ENCODE measurements at places on chromosomes 6 and 20. TPM values are rescaled to one million over a fixed set of nuclear protein-coding genes. Genes with fewer than 3 reads are reported as not detected.

Gene CASS4
- 10.9 TPM for total RNA-seq

Gene PLCB4
- not detected for total RNA-seq

Gene PRL
- total RNA-seq = not detected

Gene CST5
- not detected for total RNA-seq

Gene DOK5
- total RNA-seq = not detected

- H3K36me3 ChIP-seq = no peaks in the 10 kb centered on the region
- no peak overlapping the region for H3K27ac ChIP-seq
- H3K4me1 ChIP-seq = no peaks in the 10 kb centered on the region
- peaks cover 84% of the 10 kb centered on the region for H3K27me3 ChIP-seq
Observed at GRCh38 chr6:33108307-33108706, 32.5 kb downstream of the HLA-DPB1 start.

DNA sequence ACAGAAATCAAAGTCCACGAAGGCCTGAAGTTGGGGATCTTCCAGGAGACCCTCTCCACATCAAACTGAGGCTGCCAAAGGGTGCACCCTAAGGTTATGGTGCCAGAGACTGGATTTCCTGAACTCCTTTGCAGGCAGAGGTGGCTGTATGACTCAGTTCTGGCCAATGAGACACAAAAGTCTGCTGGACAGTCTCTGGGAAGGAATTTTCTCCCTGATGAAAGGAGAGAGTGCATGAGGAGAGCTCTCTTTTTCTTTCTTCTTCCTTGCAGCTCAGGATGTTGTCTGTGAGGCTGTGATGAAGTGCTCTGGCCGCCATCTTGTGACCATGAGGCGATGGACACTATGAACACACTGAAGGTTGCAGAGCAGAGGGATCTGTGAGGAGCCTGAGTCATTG is 85.2 kb downstream of the MDGA1 start:
- peaks cover 31% of the 10 kb centered on the region for H3K27me3 ChIP-seq
- no peak overlapping the region for H3K4me3 ChIP-seq
- no peak for DNase-seq

DNA sequence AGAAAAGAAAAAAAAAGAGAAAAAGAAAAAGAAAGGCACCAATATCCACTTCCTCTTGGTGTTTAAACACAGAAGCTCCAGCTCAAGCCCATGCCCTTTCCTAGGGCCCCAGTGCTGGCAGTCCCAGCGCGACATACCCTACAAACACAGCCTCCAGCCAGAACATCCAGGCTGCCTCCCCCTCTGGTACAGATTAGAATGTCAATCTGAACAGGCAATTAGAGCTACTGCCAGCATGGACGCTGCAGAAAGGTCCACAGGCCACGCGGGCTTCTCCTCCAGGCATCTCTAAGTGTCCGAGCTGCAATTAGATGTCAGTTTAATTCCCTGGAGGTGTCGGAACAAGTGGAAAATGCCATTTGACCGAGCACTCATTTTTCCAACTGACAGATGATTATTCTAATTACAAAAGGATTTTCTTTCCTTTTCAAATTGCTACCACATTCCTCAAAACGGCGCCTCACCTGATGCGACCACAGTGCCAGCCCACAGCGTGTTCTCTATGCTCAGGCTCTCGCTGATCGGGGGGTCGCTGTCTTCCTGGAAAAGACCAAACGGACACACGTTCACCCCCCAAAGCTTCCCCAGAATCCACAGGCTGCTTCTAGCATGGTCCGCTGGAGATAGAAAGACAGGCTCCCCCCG is 79.5 kb downstream of the ATP9A start:
- DNase-seq = no peak
- H3K36me3 ChIP-seq = no peaks in the 10 kb centered on the region
- no peaks in the 10 kb centered on the region for H3K4me1 ChIP-seq
- no peak overlapping the region for H3K27ac ChIP-seq
- H3K27me3 ChIP-seq = peaks cover 10% of the 10 kb centered on the region

GRCh38 chr6:5167501-5167900 is 82.4 kb downstream of the PPP1R3G start:
- H3K4me3 ChIP-seq = no peak overlapping the region
- H3K4me1 ChIP-seq = peaks cover 7% of the 10 kb centered on the region
- no peak overlapping the region for H3K27ac ChIP-seq
- no peaks in the 10 kb centered on the region for H3K27me3 ChIP-seq
- no peak for DNase-seq

DNA sequence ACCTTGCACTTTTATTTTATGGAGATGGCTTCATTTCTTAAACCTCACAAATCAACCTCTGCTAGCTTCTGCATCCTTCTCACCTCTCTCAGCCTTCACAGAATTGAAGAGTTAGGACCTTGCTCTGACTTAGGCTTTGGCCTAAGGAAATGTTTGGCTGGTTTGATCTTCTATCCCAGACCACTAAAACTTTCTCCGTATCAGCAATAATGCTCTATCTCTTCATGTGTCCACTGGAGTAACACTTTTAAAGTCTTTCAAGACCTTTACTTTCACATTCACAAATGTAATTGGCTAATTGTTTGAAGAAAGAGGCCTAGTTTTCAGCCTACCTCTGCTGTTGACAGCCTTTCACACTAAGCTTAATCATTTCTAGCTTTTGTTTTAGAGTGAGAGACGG is 212.9 kb downstream of the TTLL2 start:
- H3K36me3 ChIP-seq = no peaks in the 10 kb centered on the region
- H3K4me3 ChIP-seq = no peak overlapping the region
- no peaks in the 10 kb centered on the region for H3K4me1 ChIP-seq

DNA sequence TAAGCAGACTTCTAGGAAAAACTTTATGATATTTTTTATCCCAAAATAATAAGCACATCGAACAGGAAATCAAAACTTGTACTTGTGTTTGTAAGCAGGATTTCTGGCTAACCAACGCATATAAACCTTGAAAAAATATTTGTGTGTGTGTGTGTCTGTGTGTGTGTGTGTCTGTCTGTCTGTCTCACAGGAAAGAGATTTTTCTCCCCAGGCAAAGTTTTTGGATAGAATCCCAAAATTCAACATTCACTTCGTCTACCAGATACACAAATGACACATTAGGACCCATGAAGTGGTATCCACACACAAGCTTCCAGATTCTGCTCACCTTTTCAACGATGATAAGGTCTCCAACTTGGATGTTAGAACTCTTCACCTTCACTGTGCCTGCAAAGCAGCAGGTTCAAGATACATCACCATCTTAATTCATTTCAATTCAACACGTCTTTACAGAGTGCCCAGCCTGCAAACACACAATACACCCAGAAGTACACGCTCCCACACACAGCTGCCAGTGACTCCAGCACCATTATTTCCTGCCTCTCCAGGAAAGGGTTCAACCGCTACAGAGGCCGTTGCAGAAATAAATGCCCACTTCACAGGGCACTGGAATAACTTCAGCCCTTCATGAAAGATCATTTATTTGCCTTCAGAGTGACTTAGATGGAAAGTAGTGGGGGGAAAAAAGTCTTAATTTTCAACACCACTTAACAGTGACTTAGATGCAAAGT is 70.9 kb downstream of the ATP9A start:
- H3K27me3 ChIP-seq = peaks cover 31% of the 10 kb centered on the region
- H3K36me3 ChIP-seq = no peaks in the 10 kb centered on the region
- peaks cover 8% of the 10 kb centered on the region for H3K4me1 ChIP-seq
- DNase-seq = no peak
- no peak overlapping the region for H3K27ac ChIP-seq
- H3K4me3 ChIP-seq = no peak overlapping the region

GRCh38 chr6:116102873-116103272 is 2.2 kb downstream of the NT5DC1 start:
- DNase-seq = no peak
- peaks cover 2% of the 10 kb centered on the region for H3K36me3 ChIP-seq
- peak overlapping the region; percentile 89 for H3K27ac ChIP-seq

GRCh38 chr6:14863902-14864850 is 381.7 kb upstream of the JARID2 start:
- H3K27ac ChIP-seq = no peak overlapping the region
- H3K36me3 ChIP-seq = no peaks in the 10 kb centered on the region
- no peak overlapping the region for H3K4me3 ChIP-seq
- no peaks in the 10 kb centered on the region for H3K27me3 ChIP-seq
- peaks cover 30% of the 10 kb centered on the region for H3K4me1 ChIP-seq
- no peak for DNase-seq

DNA sequence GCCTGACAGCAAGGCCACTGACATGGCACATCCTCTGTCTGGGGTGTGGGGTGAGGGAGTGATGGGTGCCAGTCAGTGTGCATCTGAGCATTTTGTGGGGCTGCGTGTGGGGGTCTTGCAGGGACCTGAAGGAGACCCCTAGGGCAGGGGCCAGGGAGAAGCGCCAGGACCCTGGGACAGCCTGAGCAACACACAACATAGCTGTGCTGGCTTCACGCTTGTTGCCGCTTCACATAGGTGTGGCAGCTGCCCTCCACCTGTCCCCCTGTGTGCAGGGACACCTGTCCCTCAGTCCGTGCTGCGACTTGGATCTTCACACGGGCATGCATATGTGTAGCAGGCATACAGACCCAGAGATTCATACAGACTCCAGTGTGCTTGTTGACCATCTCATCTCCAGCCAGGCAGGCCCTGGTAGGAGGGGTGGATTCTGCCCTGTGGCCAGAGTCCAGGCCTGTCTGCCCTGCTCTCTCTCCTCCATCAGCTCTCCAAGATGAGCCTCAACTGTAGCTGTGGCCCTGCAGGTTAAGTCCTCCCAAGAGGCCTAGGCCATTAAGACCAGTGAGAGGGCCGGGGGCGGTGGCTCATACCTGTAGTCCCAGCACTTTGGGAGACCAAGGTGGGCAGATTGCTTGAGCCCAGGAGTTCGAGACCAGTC is 3.2 kb upstream of the NPBWR2 start:
- DNase-seq = peak; percentile 30
- no peak overlapping the region for H3K4me3 ChIP-seq
- no peaks in the 10 kb centered on the region for H3K27me3 ChIP-seq
- no peak overlapping the region for H3K27ac ChIP-seq

- DNase-seq = no peak
- peaks cover 18% of the 10 kb centered on the region for H3K4me1 ChIP-seq
- no peaks in the 10 kb centered on the region for H3K36me3 ChIP-seq
- peak overlapping the region; percentile 11 for H3K4me3 ChIP-seq
Observed at GRCh38 chr20:49982072-49982345, 771 bp upstream of the SNAI1 start.

GRCh38 chr20:53073636-53074415 is 101.7 kb downstream of the TSHZ2 start:
- H3K27ac ChIP-seq = no peak overlapping the region
- H3K4me3 ChIP-seq = no peak overlapping the region
- H3K36me3 ChIP-seq = peaks cover 1% of the 10 kb centered on the region
- peaks cover 2% of the 10 kb centered on the region for H3K4me1 ChIP-seq

- H3K4me3 ChIP-seq = no peak overlapping the region
- H3K27me3 ChIP-seq = no peaks in the 10 kb centered on the region
Observed at GRCh38 chr6:112752305-112752704, 405.2 kb downstream of the RFPL4B start.

DNA sequence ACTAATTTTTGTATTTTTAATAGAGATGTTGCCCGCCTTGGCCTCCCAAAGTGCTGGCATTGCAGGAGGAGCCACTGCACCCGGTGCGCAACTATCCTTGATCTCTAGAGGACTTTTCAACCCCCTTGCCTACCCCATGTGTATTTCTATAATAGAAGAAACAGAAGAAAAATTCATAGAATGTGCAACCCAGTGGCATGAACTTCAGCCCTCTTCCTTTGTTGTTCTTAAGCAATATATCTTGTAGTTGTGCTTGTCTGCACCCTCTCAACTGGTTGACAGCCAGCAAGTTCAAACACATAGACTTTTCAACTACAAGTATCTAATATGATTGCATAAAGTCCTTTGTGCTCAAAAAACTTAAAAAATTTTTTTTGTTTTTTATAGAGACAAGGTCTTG is 72.3 kb upstream of the NCOA3 start:
- no peaks in the 10 kb centered on the region for H3K27me3 ChIP-seq
- no peak overlapping the region for H3K4me3 ChIP-seq
- H3K4me1 ChIP-seq = peaks cover 3% of the 10 kb centered on the region
- H3K36me3 ChIP-seq = peaks cover 11% of the 10 kb centered on the region
- DNase-seq = no peak

DNA sequence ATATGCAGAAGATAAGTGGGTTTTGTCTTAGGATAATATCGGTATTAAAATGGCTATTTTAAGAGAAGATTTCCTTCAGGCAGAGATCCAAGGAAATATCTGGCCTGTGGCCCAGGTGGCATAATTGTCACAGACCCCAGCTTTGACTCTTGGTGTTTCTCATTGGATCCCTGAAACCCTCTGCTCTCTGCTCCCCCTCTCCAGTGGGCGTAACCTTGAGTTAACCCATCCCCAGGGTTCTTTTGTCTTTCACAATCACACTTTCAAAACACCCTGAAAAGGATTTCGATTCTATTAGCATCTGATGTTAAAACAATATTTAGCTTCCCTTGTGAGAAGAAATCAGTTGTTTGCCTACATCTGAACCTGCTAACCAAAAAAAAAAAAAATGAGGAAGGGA is 7.2 kb downstream of the SSTR4 start:
- peaks cover 28% of the 10 kb centered on the region for H3K27me3 ChIP-seq
- DNase-seq = no peak
- H3K4me1 ChIP-seq = no peaks in the 10 kb centered on the region
- H3K4me3 ChIP-seq = no peak overlapping the region

GRCh38 chr20:3080939-3081388 is 3.6 kb downstream of the AVP start:
- no peak overlapping the region for H3K27ac ChIP-seq
- H3K4me3 ChIP-seq = no peak overlapping the region
- H3K27me3 ChIP-seq = peaks cover 68% of the 10 kb centered on the region
- H3K4me1 ChIP-seq = peaks cover 16% of the 10 kb centered on the region
- peaks cover 3% of the 10 kb centered on the region for H3K36me3 ChIP-seq

- H3K4me1 ChIP-seq = peaks cover 17% of the 10 kb centered on the region
- H3K4me3 ChIP-seq = no peak overlapping the region
- DNase-seq = no peak
- no peak overlapping the region for H3K27ac ChIP-seq
Observed at GRCh38 chr6:145729887-145730286, 5.4 kb downstream of the EPM2A start.

Data from activated CD8-positive, alpha-beta memory T cell treated with anti-CD3 and anti-CD28 coated beads, Interleukin-2, amount 10 ng/mL, durations not matched to agents 7 days and 5 days (primary cell).